NCI-H510A treated with DMSO at 0.1 percent for 48 hours (cell line): ENCODE measurements at places on chromosomes 12 and 14.

DNA sequence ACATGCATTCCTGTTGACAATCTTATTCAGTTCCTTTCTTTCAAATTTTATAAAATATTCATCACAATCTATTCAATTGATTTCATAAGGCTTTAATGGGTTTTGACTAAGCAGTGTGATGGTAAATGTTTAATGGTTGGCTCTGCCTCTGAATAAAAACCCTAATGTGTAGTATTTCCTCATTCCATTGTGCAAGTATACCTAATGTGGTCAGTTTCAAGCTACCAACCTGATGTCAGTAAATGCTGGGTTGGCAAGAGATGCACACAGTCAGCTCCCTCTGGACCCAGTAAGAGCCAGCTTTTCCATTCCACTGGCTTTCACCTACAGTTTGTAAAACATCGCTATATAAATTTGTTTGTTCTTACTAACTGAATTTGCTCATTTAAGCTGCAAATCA is 53.9 kb downstream of the METTL25 start:
- no peak for DNase-seq

DNA sequence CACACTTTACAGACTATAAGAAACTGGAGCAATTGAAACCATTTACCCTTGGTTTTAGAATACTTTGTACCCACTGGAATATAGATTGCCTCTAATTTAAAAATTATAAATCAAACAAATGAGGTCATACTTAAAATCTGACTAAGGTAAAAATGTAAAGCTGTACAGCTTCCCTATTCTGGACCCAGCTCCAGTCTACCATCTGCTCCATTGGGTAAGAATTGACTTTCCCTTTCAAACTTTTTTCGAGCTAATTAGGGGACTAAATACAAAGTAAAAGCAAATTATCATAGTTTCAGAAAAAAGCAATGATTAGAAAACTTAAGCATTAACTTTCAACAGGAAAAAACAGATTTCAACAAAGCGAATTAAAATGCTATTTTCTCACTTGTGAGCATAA is 4.3 kb downstream of the KRR1 start:
- DNase-seq = no peak

GRCh38 chr12:89346741-89347324 is 5.5 kb downstream of the DUSP6 start:
- peak; percentile 87 for DNase-seq

GRCh38 chr12:10749700-10750384 is 26.7 kb upstream of the YBX3 start:
- peak; percentile 88 for DNase-seq

DNA sequence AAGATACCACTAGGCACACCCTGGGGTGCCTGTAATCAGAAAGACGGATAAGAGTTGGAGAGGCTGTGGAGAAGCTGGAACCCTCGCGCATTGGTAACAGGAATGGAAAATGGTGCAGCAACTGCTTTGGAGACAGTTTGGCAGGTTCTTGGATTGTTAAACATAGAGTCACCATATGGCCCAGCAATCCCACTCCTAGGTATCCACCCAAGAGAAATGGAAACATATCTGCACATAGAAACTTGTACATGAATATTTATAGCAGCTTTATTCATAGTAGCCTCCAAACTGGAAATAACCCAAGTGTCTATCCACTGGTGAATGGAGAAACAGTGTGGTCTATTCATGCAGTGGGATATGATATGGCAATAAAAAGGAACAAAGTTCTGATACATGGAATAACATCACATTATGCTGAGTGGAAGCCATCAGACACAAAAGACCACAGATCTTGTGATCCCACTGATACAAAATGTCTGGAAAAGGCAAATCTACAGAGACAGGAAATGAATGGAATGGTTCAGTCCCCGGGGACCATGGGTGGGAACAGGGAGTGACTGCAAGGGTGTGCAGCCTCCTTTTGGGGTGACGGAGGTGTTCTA is 45.4 kb downstream of the JAG2 start:
- no peak for DNase-seq

GRCh38 chr12:72037006-72037795 is 98.6 kb downstream of the TPH2 start:
- DNase-seq = no peak

DNA sequence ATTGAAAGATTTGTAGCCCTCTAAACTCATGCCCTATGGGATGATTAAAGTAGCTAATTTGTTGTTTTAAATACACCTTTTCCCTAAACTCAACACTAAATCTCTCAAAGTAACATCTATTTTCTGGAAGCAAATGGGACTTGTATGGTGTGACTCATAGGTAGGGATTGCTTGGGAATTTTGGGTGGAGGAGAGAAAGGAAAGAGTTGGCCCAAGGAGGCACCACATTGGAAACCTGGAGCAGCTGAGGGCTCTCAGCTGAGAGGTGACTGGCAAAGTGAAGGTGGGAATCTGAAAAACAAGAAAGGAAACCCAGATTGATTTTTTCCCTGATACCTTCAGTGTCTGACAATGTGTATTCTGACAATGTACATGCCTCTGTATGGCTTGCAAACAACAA is 114.8 kb upstream of the PRICKLE1 start:
- DNase-seq = no peak

GRCh38 chr14:23512156-23512555 is 39.4 kb downstream of the ZFHX2 start:
- DNase-seq = no peak

DNA sequence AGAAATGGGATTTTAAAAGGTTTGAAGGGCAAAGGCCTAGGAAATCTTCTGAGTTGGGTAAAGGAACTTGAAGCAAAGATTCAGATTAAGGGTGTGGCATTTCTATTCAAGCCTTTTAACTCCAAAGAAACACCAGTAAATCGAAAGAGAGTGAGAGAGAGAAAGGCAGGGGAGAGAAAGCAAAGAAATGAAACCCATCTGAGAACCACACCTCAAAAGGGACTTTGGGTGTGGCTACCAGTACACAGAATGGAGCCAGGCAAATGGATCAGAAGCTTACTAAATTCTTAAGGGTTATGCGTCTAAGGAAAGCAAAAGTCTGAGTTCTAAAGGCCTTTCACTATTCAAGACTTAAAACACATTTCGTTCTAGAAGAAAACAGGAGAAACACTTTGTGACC is 277.4 kb downstream of the BCL11B start:
- no peak for DNase-seq

DNA sequence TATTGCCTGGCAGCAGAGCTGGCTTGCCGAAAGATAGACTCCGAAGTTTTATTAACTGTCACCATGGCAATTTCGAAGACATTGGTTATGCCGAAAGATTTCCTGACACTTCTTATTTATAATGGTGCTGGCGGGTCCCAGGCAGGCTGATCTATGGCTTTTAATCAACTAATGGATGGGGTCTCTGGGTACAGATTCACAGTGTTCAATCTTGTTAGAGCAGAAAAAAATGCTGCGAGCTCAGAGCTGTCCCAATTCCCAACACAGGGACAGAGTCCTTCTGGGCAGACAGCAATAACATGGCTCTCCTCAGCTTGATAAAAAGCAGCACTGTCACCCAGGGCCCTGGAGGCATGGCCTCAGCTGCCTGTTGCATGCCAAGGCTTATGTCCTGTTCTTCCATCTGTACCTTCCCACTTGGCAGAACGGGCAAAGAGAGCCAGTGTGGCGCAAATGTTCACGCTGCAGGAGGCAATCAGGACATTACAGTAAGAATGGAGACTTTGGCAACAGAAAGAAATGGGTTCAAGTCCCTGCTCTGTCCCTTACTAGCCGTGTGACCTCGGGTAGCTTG is 228.2 kb upstream of the PWP1 start:
- DNase-seq = no peak

- DNase-seq = no peak
Measured at GRCh38 chr14:43041976-43042375, 1435.3 kb downstream of the LRFN5 start.

DNA sequence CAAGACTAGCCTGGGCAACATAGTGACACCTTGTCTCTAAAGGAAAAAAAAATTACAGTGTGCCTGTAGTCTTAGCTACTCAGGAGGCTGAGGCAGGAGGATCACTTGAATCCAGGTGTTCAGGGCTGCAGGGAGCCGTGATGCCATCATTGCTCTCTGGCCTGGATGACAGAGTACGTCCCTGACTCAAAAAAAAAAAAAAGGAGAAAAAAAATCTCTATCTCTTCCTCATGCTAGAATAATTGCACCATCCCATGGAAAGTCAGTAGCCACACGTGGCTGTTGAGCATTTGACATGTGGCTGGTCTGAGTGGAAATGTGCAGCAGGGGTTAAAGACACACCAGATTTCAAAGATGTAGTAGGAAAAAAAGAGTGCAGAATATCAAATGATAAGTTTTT is 3.8 kb downstream of the RILPL1 start:
- DNase-seq = no peak
